ENCODE measurements at places on chromosomes 2 and 18. TPM values are rescaled to one million over a fixed set of nuclear protein-coding genes. Genes with fewer than 3 reads are reported as not detected.

DNA sequence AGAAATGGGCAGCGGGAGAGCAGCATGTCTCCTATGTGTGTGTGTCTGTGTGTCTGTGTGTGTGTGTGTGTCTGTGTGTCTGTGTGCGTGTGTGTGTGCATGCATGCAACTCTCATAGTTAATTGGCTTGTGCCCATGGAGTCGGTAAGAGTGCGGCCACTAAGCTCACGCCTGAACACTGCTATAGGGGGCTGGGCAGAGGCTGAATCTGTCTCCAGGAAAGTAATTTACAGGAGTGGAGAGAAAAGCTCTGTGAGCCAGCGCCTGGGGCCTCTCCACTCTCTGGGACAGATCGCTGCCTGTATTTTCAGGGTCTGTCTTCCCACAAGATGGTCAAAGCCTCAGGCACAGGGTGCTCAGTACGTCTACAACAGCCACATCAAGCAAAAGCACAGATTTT is 553.4 kb downstream of the TNS1 start:
- DNase-seq, result no peak

DNA sequence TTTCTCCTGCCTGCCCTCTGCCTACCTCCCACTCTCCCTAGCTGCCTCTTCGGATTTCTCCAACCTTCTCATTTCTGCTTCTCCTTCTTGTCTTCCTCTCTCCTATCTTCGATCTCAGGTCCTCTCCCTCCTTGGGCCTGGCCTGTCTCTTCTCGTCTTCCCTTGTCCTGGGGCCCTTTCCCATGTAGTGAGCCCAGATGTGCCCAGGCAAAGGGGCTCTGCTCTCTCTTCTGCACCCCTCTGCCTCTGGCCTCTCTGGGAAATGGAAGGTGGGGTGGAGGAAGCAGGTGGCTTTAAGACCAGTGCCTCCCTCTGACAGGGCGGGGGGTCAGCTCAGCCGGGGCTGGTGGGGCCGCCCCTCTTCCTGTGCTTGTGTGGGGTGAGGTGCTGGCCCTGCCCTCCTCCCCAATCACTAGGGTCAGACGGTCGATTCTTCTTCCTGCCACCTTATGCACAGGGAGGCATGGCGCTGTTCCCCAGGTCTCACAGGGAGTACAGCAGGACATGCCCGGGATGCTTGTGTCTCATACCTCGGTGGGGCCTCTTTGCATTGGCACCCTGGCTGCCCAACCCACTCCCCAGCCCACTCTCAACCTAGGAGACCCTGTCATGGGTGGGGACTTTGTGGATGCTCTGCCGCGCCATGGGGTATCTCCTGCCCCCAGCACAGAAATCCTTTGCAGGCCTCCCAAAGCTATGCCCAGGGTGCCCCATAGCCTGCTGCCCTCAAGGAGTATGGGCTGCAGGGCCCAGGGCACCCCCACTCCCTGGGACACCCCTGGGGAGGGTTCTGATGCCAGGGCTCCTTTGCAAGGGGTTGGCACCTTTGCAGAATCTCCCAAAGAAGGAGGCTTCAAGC is 213.8 kb upstream of the HAAO start:
- DNase-seq, result no peak

GRCh38 chr2:28528206-28528605 is 32.3 kb downstream of the PLB1 start:
- DNase-seq, result peak; percentile 81

- DNase-seq, result no peak
Measured at GRCh38 chr18:57747809-57748680, 55.1 kb downstream of the ATP8B1 start.

- DNase-seq, result no peak
Measured at GRCh38 chr2:38191516-38191915, 115.6 kb upstream of the CYP1B1 start.

Gene PROKR1
- total RNA-seq, result not detected

- DNase-seq, result no peak
Measured at GRCh38 chr18:24500217-24500616, 39.8 kb downstream of the HRH4 start.

DNA sequence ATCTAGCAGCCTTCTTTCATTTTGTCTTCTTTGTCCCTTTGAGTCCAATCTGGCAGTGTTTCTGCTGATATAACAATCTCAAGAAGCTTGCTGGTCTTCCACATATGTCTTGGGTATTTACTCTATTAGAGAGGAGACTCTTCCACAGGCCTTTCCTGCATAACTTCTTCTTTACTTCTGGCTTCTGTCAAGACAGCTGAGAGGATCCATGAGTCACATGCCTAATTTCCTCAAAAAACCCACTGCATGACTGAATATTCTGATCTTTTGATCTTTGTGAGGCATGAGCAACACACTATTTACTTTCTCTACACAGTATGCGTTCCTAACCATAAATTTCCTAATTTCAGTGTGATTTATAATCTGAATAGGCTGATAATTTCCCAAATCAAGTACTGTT is 5.1 kb upstream of the DCC start:
- no peak for DNase-seq

Gene NEU4
- total RNA-seq, result not detected

DNA sequence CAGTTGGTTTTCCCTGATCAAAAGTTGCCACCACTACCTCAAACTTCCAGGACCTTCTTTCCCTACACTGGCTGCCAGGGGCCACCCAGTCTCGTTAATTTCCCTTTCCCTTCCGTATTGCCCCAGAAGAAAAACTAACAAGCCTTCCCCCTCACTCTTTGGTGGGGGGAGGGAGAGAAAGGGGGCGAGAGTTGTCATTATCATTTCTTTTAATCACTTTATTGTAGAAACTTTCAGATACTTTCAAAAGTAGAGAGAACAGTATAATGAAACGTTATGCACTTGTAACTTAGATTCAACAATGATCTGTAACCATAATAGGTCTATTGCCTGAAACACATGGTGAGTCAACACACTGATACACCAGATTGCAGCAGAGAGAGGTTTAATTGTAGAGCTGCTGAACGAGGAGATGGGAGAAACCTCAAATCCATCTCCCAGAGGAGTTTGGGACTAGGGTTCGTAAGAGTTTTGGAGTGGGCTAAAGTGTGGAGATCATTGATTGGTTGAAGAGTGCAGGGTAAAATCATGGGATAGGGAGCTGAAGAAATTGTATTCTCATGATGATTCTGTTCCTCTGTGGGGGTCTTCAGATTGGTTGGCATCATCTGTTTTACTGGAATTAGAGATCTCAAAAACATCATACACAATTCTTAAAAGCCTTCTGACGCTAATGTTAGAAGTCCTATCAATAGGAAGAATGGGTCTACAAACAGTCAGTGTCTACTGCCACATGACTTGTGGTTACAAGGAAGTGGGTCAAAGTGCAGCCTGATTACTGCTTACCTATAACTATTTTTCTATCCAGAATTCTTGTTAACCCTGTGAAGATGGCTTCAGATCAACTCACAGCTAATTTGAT is 2.6 kb upstream of the RNF149 start:
- no peak for DNase-seq

Gene COL5A2
- 6.8 TPM for total RNA-seq

Gene DAPL1
- total RNA-seq, result not detected

- no peak for DNase-seq
Measured at GRCh38 chr2:106624787-106625380, 137.7 kb downstream of the CD8B2 start.

DNA sequence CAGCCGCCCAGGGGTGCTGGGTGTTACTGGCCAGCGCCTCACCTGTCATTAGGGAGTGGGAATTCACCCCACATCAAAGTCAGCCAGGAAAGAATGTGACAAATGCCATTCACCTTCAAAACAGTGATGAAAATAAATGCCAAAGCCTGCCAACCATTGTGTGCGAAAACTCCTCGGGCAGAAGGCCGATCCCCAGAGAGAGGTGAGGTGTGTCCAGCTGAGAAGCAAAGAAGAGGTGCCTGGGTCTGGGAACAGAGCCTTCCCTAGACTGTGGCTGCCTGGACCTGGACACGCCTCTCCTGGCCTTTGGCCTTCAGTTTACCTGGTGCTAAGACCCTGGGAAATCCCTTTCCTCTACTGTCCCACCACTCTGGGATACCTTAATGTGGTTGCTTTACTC is 142.7 kb downstream of the CYP26B1 start:
- no peak for DNase-seq

DNA sequence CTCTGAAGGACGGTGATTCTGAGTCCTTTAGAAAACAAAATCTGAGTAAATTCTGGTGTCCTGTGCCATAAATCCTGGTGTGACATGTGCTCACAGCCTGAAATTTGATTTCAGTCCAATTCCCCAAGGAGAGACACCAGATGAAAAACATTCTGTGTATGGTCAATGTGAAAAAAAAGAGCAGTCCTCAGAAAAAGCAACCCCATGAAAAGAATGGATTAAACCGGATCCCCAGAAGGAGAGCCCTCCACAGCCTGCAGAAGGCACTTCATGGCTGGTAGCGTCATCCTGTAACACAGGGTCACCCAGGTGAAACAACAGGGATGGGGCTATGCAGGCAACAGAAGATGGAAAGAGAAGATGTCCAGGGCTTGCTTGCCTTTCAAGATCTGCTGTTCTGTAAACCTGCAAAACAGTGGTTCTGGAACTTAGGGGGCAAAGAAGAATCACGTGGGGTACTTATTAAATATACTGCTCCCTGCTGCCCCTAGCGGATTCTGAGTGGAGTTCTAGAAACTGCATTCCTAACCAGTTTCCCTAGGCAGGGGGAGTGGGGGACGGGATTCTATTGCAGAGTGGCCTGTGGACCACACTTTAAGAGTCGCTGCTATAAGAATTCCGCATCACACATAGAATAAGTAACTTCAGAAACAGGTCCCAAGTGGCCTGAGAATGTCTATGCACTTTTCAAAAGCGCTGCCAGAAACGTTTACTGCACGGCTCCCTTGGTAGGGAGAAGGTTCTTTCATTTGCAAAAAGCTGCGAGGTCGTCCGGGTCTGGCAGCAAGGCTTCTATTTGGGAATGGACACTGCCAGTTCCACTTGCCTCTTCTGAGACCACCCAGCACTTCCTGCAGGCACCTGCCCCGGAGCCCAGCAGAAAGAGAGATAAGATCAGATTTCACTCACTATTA is 118.9 kb upstream of the ARL5A start:
- DNase-seq, result no peak

GRCh38 chr18:60053747-60054304 is 154.0 kb downstream of the PMAIP1 start:
- no peak for DNase-seq

DNA sequence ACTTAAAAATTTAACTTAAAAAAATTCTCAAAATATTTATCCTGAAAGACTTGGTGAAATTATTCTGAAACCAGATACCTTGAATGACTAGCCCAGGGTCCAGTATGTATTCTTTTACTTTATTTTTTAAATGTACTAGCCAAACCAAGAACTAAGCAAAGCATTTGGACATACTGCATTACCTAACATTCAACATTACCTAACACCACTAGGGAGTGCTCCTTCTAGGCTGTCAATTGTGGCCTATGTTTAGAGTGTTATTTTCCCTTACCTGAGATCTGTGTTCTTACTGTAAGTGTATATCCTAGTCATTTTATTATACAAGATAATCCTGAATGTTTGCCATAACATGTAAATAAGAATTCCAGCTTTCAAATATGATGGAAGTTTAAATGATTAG is 496.6 kb downstream of the PTPRM start:
- DNase-seq, result no peak

Measured in Right ventricle myocardium superior (tissue), 1 donor.